CD4-positive, alpha-beta T cell treated with Interferon gamma for 1 hour (primary cell): ENCODE measurements at places on chromosomes 13 and 19.

GRCh38 chr19:49808711-49809159 is 4.4 kb downstream of the FUZ start:
- peak; percentile 88 for DNase-seq

- no peak for DNase-seq
Measured at GRCh38 chr13:73000027-73000674, 58.7 kb upstream of the KLF5 start.

GRCh38 chr19:16381756-16382401 is 57.3 kb downstream of the KLF2 start:
- no peak for DNase-seq

DNA sequence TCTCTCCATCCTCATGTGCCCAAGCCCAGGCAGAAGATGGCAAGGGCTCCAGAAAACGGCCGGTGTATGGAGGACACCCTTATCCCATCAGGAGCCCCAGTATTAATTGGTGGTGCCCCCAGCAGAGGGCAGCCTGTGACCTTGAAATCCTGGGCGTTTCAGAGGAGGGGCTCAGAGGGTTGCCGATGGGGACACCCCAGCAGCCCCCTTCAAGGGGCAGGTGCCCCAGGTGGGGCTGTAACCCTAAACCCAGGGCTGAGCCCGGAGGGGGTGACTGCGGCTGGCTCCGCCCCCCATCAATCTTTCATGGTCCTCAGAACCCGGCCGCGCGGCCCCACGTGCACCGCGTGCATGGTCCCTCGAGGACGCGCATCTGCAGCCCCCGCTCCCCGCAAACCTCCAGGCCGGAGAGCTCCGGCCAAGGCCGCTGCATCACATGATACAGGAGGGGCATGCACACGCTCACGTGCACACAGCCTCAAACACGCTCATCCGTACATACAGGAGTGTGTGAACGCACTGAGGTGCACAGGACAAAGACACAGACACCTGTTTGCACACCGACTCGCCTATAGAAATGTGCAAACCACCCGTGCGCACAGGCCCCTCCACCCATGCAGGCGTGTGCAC is 949 bp downstream of the RAB3A start:
- no peak for DNase-seq

DNA sequence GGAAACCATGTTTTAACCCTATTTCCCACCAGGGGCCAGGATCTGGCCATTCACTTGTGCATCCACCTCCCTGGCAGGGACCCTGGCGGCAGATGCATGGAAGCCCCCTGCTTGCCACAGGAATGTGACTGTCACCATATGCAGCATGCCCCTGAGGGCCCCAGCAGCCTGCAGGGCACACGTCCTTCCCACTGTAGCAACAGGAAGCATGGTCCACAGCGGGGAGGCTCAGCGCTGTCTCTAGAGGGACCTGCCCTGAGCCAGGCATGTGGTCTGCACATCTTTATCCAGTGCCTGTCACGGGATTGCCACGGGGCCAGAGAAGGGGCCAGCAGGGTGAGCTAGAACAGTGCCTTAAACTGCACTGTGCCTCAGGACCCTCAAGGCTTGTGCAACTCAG is 34.9 kb upstream of the MCF2L start:
- DNase-seq: no peak

GRCh38 chr19:51695088-51695487 is 2.0 kb downstream of the SPACA6 start:
- no peak for DNase-seq

- no peak for DNase-seq
Measured at GRCh38 chr19:24054044-24054935, 32.7 kb upstream of the ZNF254 start.

DNA sequence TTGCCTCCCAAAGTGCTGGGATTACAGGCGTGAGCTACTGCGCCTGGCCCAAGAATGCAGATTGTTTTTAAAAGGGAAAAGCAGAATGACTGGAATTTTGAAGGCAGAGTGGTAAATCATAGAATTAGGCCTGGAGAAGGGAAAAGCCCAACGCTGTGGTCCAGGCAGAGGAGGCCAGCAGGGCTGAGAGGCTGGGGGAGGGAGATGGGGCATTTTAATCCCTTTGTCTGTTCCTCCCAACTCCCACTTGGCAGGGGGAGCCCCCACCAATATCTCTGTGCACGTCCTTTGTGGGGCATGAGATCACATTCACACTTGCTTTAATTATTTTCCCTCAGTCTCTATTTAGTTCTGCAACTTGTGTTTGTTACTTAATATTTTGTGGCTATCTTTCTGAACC is 54.4 kb upstream of the RANBP3 start:
- DNase-seq: no peak

DNA sequence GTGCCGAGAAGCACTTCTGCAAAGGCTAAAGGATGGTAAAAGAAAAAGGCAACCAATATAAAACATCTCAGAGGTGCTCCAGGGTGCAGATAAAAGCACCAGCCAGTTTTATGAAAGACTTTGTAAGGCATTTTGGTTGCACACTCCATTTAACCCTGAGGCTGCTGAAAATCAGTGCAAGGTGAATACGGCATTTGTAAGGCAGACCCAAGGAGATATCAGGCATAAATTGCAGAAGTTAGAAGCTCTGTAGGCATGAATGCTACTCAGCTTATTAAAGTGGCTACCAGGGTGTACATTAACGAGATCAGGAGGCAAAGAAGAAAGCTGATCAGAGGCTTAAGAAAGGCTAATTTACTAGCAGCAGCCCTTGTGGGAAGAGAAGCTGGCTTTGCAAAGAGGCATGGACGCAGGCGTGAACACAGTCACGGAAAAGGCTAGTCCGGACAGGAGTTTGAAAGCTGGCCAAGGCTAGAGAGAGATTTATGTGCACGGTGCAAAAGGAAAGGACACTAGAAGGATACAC is 99.6 kb downstream of the ZNF429 start:
- DNase-seq: no peak

DNA sequence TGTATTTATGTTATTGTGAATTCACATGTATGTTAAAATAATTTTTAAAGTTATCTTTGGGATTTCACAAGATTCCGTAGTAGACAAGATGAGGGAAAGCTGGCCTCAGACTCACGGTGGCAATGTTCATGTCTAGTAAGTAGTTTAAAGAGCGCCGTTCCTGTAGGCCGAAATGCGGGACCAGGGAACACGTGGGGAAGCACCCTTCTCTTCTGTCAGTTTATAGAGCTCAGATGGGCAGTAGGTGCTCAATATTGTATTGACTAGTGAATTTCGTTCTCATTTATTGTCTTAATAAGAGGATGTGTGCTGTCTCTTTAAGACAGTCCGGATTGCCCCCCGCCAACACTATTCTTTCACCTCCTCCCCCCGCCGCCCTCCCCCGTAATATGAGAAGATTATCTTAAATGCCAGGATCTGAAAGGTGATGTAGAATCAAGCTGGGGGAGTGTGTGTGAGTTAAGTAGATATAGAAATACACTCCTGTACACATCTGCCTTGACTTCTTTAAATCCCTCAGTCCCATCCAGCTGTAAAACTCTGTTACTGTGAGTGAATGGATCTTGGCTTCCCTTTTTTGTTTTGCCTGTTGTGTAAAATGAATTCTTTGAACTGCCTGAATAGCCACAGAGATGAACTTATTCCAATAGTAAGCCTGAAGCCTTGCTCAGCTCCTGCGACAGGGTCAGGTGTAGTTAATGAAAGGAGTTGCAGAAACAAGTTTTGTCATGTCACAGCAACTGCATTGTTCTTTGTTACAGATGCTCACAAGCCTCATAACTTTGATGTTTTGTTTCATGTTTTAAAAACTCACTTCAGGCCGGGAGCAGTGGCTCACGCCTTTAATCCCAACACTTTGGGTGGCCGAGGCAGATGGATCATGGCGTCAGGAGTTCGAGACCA is 1.3 kb downstream of the LAMP1 start:
- no peak for DNase-seq

DNA sequence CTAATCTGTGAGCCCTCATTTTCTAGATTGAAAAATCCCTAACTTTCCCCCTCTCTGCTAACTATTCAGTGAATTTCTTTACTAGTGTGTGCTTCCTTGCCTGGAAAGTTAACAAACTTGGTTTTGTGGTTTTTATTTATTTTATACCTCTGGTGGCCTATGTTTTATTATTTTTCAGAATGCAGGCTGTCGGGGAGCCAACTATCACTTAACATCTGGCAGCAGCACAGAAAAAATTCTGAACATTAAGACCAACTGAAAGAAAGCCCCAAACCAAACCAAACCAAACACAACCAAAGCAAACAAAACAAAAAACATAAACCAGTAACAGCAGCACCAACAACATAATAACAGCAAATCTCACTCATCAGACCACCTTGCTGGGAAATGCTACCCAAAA is 109.0 kb upstream of the KL start:
- DNase-seq: no peak

GRCh38 chr19:17415121-17415520 is 4.7 kb upstream of the MVB12A start:
- no peak for DNase-seq

DNA sequence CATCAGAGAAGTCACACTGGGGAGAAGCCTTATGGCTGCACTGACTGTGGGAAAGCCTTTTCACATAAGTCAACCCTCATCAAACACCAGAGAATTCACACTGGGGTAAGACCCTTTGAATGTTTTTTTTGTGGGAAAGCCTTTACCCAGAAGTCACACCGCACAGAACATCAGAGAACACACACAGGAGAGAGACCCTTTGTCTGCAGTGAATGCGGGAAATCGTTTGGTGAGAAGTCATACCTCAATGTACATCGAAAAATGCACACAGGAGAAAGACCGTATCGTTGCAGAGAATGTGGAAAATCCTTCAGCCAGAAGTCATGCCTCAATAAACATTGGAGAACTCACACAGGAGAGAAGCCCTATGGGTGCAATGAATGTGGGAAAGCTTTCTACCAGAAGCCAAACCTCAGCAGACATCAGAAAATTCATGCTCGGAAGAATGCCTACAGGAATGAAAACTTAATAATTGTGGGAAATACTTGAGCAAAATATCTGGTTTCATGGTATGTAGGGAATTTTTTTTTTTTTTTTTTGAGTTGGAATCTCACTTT is 30.7 kb downstream of the ZNF793 start:
- DNase-seq: no peak

DNA sequence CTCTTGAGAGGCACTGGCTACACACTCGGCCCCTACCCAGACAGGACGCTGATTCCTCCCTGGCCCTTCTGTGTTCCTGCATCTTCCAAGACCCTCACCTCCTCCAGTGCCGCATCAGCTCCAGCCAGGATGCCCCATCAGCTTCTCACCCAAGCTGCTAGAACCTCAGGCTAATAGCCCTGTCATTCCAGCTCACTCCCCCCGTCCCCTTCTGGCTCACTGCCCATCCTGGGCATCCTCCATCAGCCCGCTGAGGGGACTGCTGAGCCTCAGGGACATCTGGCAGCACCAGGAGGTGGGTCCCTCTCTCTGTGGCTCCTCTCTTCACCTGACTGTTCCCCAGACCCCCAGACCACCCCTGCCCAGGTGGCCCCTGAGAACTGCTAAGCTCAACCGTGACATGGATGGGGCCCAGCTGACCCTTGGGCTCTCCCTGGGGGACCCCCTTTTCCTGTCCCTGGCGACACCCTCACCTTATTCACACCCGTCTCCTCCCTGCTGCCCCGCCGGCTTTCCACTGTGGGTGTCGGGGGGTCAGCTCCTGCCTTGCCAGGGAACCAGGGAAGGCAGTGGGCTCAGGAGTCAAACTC is 4.8 kb downstream of the FFAR3 start:
- no peak for DNase-seq

DNA sequence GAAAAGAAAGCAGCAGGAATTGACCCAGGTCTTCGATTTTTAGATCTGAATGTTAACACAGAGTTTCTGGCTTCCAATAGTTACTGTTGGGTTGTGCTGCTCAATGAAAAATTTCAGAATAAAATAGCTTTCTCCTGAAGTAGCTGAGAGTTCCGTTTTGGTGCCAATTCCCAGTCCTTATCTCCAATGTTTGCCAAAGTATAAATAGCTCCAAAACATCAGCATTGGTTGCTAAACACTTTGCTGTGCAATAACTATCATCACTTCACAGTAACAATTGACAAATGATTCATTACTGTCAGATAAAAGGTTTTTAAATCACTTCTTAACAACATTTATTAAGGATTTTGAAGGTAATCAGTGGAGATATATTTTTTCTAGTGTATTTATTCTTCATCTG is 446.0 kb downstream of the PCDH20 start:
- DNase-seq: no peak

DNA sequence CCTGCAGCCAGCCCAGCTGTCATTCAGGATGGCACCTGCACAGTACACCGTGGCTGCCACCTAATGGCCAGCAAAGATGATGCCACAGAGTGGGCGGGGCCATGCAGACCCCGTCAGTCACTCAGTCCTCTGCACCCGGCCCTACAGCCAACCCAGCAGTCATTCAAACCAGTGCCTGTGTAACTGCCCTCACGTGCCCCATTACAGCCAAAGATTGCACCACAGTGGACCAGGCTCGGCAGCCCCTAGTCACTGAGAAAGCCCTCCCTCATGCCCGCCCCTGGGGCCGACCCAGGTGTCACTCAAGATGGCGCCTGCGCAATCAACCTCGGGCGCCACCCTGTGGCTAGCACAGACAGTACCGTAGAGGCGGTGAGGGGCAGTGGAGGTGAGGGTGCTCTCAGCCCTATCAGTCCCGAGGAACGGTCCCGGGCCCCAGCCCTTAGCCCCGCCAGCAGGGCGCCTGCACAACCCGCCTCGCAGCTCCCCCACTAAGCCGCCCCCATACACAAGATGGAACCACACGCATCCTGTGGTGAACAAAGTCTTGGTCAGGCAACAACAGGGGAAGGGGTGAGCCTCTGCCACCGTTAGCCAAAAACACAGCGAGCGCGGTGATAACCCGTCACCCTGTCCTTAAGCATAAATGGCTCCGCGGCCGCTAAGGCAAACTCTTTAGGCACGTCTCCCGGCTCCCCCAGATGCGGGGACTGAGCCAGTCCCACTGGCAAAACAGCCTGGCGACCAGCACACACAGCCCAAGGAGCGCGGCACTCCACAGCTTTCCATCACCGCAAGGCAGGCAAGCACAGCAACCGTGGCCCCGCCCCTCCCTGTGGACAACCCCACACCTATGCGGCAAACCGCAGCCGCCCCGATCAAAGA is 2.3 kb downstream of the PEG3 start:
- peak; percentile 12 for DNase-seq

DNA sequence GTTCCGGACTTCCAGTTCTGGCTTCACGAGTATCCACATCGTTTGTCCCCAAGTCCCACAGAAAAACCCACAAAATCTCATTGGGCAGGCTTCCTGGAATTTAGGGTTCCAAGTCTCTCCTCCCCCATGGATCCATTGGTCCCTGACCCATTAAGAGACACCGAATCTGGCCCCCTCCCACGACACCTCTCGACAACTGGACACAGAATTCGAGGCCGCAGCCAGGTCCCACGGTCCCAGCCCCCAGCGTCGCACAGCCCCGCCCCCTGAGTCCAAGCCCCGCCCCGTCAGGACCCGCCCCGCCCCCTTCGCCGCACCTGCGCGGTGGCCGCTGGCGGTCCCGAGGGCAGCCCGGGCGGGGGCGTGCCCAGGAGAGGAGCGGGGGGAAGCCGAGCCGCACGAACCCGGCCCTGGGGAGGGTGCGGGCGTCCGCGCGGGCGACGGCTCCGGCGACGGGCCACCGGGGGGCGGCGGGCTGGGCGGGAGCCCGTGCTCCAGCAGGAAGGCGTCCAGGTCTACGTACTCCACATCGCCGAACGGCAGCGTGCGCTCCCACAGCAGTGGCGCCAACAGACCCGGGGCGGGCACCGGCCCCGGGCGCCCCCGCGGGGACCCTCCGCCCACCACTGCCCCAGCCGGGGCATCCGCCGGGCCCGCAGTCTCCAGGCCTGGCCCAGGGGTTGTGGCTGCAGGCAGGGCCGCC is 1.8 kb downstream of the DBP start:
- DNase-seq: peak; percentile 66

GRCh38 chr13:100230769-100231149 is 141.9 kb downstream of the PCCA start:
- no peak for DNase-seq
